Activated CD4-positive, alpha-beta T cell treated with anti-CD3 and anti-CD28 coated beads, Interleukin-10, Interleukin-2, amounts not matched to agents 100 ng/mL and 50 ng/mL, durations not matched to agents 16 hours and 8 hours (primary cell): ENCODE measurements at places on chromosomes 5 and 9.

- no peak for DNase-seq
These were observed 303.6 kb downstream of the SPOCK1 start for GRCh38 chr5:137195483-137195882.

DNA sequence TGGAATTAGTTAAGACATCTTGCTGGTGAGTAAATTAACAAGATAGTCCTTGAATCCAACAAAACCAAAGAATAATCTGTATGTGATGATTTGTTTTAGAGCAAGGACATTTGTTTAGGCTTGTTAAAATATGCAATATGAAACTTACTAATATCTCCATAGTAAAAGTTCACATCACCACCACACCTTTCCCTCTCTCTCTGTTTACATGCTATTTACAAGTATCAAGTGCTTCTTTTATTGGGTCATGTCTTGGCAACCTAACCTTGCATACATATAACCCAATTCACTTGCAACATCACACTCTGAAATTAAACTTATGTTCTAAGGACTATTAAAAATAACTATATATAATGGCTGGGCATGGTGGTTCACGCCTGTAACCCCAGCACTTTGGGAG is 161.3 kb downstream of the CCDC192 start:
- DNase-seq, result no peak

DNA sequence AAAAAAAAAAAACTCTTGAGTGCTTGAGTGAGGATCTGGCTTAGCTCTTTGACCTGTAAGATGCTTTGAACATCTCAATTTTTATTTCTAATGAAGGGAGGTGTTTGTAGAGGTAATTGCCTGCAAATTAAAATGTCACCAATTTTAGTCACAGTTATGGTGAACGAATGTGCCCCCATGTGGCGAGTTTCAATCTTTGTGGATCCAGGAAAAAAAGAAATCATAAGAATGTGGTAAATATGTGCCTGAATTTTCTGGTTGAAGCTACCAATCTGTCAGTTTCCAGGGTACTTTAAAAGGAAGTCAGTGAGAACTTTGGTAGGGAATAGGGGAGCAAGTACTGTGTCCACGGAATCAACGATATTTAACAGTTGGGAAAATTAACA is 1772.4 kb upstream of the CDH9 start:
- DNase-seq, result no peak

GRCh38 chr9:78695519-78695918 is 398.6 kb downstream of the PSAT1 start:
- no peak for DNase-seq

DNA sequence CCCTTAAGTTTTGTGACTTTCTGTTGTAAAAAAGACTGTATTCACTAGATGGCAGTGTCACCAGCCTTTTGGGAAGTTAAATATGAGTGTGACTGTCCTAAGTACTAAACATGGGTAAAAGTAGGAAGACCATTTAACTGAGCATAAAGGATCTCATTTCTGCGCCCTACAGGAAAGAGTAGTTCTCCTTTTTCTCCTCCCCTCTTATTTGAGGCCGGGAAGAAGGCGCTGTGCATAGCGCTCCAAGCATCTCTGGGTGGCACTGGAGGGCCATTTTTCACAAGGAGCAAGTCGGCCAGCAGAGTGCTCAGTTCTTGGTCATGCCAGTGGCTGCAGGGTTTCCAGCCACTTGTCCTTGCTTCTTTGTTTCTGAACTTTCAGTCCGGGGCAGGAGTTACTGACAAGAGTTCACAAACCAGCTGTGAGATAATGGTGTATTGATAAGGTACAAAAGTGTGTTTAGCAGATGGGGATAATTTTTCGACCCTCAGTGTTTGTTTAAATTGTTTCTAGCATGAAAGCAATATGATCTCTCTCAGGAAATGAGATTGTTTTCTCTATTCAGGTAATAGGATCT is 227.6 kb upstream of the DMRT1 start:
- peak; percentile 62 for DNase-seq

DNA sequence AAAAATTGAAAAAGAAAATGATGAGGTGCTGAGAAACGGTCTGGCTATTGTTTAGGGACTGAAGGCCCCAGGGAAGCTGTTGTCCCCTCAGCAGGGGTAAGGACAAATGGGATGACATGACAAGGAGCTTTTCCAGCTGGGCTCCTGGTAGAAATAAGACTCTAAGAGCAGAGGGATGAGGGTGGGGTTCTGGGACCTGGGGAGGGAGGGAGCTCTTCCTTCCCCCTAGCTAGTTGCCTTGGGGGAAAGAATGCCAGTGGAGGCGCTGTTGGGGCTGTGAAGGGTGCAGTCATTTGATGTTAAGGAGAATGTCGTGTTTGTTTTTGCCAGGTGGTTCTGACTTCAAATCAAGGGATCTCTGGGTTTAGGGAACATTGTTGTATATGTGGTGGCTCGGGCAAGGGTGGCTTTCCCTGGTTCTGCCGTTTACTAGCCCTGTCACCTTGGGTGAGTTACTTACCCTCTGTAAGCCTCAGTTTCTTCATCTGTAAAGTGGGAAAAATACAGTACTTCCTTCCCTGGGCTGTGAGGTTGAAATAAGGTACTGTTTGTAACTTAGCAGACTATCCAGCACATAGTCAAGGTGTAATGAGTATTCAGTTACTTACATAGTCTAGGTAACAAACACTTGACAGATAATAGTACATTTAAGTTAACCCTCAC is 47.8 kb downstream of the WWC1 start:
- no peak for DNase-seq

DNA sequence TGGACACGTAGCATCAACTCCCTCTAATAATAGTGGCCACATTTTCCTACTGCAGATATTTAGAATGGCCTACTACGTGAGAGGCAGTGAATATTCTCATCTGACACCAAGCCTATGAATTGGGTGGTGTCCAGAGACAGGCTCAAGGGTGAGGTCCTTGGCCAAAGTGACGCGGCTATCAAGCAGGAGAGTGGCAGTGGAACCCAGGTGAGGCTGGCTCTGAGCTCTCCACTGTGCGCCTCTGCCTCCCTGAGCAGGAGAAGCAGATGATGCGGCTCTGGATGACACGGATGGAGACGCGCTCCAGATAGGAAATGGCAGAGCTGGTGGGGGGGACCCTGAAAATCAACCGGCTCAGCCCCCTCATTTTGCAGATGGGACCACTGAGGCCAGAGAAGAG is 69.7 kb downstream of the CFAP77 start:
- DNase-seq, result no peak

DNA sequence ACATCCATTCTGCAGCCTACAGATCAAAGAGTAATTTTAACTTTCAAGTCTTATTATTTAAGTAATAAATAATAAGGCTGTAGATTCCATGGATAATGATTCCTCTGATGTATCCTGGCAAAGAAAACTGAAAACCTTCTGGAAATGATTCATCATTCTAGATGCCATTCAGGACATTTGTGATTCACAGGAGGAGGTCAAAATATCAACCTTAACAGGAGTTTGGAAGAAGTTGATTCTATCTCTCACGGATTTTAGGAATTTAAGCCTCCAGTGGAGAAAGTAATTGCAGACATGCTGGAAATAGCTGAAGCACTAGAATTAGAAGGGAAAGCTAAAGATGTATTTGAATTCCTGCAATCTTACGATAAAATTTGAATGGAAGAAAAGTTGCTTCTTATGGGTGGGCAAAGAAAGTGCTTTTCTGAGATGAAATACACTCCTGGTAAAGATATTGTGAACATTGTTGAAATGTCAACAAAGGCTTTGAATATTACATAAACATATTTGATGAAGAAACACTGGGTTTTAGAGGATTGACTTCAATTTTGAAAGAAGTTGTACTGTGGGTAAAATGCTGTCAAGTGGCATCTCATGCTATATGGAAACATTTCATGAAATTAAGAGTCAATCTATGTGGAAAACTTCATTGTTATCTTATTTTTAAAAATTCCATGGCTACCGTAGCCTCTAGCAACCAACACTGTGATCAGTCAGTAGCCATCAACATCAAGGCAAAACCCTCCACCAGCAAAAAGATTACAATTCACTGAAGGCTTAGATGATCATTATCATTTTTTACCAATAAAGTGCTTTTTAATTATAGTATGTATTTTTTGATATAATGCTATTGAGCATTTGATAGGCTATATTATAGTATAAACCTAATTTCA is 1141.0 kb downstream of the CDH12 start:
- DNase-seq, result no peak

DNA sequence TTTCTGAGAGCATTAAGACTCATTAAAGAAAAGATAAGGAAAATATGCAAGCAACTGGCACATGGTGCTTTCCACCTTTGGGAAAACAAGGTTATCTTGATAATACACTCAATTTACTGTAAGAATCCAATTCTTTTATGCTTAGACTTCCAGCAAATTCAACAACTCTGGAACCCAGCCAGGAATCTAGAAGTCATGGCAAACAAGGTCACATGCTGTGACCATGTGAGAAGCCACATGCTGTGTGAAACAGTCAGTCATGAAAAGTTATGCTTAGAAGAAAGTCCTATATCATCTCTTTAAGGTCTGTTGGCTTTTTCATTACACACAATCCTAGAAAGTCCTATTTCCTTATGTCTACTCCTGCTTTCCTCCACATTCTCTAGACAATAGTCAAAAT is 581.8 kb upstream of the C9orf72 start:
- DNase-seq, result no peak

- DNase-seq, result no peak
These were observed 17.3 kb downstream of the DAPK1 start for GRCh38 chr9:87515006-87515405.

DNA sequence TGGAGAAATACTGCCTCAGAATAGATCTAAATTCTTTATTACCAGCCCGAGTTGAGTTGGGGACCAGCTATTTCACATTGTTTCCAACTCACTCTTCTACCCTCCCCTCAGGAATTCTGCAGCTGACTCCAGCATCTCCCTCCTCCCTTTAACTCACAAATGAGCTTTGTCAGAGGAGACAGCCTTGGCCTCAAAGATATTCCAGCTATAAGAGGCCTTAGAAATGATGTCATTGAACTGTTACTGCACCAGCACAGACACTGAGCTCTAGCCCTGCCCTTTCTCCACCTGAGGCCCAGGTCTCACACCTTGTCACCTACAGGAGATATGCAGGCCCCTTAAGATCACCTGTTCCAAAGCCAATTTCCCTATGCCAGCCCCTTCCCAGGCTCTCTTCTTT is 78.4 kb upstream of the ATP10B start:
- no peak for DNase-seq

- no peak for DNase-seq
These were observed 51.2 kb downstream of the SAR1B start for GRCh38 chr5:134581241-134581981.

DNA sequence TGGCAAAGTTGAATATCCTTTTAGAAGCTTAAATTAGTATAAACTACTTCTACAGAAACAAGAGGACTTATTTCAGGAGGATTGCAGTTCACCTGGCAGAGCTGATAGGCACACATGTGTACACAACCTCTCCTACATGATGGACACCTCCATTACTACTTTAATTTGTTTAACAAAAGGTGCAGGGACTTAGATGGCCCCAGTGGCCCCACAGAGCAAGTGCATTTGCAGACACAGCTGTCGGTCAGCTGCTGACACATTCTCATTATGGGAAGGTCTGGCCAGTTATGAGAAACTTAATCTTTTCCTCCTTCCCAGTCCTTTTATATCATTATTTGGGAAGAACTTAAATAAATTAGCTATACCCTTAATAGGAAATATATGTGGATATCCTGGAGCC is 28.3 kb downstream of the TDRD7 start:
- no peak for DNase-seq

DNA sequence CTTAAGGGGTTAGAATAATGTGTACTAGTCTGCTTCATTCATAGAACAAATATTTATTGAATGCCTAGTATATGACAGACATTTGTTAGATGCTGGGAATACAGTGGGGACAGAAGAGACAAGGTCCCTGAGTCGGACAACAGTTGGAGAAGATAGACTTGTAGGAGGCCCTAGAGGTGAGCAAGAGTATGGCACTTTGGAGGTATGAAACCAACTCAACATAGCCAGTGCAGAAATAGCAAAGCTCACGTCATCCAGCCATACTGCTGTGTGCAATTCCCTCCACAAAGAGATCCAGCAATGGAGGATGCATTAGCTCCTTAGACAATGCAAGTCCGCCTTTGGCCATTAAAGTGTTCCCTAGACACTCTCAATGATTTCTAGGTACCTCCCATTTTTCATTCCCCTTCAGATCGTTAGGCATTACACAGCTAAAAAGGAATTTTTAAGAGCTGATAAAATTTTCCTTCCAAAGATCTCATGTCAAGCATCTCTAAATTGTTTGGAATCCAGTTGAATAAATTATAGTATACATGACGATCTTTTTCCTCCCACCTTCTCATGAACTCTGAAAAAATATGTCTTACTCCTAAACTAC is 1949.6 kb upstream of the WWC1 start:
- no peak for DNase-seq

GRCh38 chr5:126497506-126497905 is 74.3 kb downstream of the GRAMD2B start:
- no peak for DNase-seq

GRCh38 chr5:171634511-171634910 is 151.1 kb upstream of the SMIM23 start:
- DNase-seq, result no peak

- no peak for DNase-seq
These were observed 129.3 kb downstream of the GRIA1 start for GRCh38 chr5:153619771-153620170.

GRCh38 chr5:90843443-90843842 is 284.8 kb downstream of the ADGRV1 start:
- DNase-seq, result peak; percentile 53

- peak; percentile 80 for DNase-seq
These were observed 28.9 kb downstream of the HABP4 start for GRCh38 chr9:96478829-96479371.

DNA sequence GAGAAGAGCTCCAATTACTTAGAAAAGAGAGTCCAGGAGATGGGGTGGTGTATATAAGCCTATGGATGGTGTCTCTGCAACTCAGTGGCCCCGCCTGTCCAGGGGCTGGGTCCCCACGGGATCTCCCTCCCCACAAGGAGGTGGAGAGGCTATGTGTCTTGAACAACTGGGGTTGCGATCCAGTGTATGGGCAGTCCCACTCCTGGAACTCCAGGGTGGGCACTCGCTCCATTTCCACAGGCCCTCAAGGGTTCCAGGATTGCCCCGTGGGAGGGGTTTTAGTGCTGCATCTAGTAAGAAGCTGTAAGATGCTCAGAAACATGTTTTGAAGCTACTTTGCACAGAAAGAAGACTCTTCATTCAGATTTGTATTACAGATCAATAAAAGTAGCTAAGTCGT is 558 bp upstream of the SMAD5 start:
- DNase-seq, result no peak

- DNase-seq, result no peak
These were observed 151.4 kb upstream of the IQGAP2 start for GRCh38 chr5:76251656-76252055.

- DNase-seq, result no peak
These were observed 67.8 kb downstream of the LHX2 start for GRCh38 chr9:124079176-124079925.

GRCh38 chr5:17302106-17302505 is 84.7 kb downstream of the BASP1 start:
- no peak for DNase-seq
